ENCODE measurements at places on chromosomes 16 and 17. TPM values are rescaled to one million over a fixed set of nuclear protein-coding genes. Genes with fewer than 3 reads are reported as not detected.

The TBCD gene
- 92.9 TPM for total RNA-seq

The PNMT gene
- total RNA-seq, result 12.1 TPM

The AATK gene
- total RNA-seq, result 272 TPM

The PLA2G10 gene
- total RNA-seq, result not detected

The LAT gene
- 12.6 TPM for total RNA-seq

The TMC5 gene
- total RNA-seq, result not detected

The TMEM98 gene
- 175 TPM for total RNA-seq

The TLCD2 gene
- 11.1 TPM for total RNA-seq

The ENPP7 gene
- total RNA-seq, result not detected

The CCL17 gene
- not detected for total RNA-seq

The RAD51D gene
- total RNA-seq, result 19.8 TPM

The CACNG1 gene
- not detected for total RNA-seq

The ACSM2A gene
- not detected for total RNA-seq

The NUPR1 gene
- total RNA-seq, result 57.2 TPM
